ENCODE measurements at places on chromosomes 2 and 18.

GRCh38 chr2:110858135-110858725 is 125.9 kb downstream of the ACOXL start:
- DNase-seq, result no peak

DNA sequence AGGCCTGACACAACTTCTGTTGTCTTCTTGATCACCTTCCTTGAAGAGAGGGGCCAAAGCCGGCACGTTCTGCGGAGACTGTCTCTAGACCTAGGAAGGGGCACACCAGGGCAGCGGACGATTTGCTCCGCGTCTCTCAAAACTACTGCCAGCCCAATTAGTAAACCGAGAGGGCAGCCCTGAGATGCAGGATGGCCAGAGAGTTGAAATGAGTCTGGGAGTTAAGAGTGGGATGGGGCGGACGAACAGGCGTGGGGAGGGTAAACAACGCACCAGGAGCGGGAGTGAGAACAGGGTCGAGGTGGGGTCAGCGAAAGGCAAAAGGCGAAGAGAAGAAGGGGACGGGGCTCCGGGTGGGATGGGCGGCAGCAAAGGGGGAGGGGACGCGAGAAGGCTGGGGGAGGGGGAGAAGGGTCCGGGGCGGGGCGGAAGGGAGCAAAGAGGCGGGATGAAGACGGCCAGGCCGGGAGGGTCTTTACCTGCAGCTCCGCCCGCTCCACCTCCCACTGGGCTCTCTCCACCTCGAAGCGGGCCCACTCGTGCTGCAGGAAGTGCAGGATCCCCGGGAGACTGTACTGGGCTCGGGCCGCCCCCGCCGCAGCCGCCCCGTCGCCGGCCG is 476 bp downstream of the STRN start:
- no peak for DNase-seq

- DNase-seq, result peak; percentile 67
Measured at GRCh38 chr2:191869178-191869577, 22.3 kb upstream of the CAVIN2 start.

DNA sequence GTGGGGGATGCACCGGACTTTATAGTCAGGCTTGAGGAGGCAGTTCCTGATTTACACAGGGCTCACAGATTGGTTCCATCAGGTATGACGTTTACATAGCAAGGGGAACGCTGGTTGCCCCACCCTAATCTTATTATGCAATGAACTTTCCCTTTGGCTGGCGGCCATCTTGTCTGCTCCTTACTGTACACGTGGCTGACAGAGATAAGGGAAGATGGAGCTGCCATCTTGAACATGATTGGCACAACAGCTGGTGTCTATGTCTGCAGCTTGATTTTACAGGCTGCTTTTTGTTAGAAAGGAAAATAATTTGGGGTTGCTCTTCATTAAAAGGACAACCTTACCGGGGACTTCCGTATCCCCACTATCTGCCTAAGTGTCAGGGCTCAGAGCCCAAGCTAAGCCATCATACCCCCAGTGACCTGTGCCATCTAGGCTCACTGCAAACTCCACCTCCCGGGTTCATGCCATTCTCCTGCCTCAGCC is 33.5 kb upstream of the ATG16L1 start:
- DNase-seq, result peak; percentile 12

GRCh38 chr18:42480441-42480840 is 525.4 kb downstream of the PIK3C3 start:
- DNase-seq, result no peak

DNA sequence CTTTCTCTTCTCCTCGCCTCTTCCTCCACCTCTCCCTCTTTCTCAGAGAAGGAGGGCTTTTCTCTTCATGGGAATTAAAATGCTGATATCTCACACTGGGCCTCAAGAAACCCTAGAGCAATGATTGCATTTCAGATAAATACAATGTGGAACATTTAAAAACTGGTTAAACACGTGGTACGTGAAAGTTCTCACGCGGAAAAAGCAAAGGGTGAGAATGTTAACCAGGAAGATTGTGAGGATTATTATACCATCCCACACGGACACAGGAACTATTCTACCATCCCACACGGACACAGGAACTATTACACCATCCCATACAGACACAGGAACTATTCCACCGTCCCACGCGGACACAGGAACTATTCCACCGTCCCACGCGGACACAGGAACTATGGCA is 182.4 kb downstream of the TMEM18 start:
- no peak for DNase-seq

DNA sequence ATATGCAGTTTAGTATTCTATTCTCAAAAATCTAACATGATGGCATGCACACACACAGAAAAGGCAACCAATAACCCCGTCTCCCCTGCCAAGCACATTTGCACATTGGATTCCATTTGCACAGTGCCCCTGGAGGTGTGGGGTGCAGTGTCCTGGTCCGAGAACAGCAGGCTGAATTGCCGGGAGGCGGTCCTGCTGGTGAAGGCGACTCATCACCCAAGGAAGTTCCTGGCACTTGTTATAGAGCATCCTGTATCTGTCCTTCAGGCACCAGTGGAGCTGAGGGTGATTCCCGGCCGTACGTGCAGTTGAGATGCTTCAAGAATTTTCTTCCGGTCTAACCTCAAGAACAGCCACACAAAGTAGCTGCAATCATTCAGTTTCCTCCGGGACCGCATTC is 73.0 kb upstream of the RAB12 start:
- peak; percentile 4 for DNase-seq

- DNase-seq, result no peak
Measured at GRCh38 chr2:100483895-100484294, 13.6 kb downstream of the NMS start.

- no peak for DNase-seq
Measured at GRCh38 chr2:189016311-189016861, 42.2 kb downstream of the COL3A1 start.

DNA sequence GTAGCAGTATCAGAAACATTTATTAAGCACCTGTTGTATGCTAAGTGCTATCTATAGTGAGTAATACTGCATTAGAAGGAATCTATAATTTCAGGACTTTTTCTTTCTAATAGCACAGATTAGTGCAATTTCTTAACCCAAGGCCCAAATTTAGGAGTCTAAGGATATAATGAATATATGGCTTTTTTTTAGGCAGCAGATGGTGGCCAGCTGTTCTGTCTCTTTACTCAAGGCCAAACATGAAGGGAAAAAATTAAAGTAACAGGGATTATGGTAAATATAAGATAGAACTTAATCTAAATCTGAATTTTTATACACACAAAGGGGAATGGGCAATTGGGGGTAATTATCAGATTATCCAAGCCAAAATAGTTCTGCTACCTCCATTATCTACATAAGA is 230.6 kb upstream of the SP5 start:
- DNase-seq, result no peak

Measured in iris pigment epithelial cell (primary cell).